ENCODE measurements at places on chromosomes 12 and 14. TPM values are rescaled to one million over a fixed set of nuclear protein-coding genes. Genes with fewer than 3 reads are reported as not detected.

DNA sequence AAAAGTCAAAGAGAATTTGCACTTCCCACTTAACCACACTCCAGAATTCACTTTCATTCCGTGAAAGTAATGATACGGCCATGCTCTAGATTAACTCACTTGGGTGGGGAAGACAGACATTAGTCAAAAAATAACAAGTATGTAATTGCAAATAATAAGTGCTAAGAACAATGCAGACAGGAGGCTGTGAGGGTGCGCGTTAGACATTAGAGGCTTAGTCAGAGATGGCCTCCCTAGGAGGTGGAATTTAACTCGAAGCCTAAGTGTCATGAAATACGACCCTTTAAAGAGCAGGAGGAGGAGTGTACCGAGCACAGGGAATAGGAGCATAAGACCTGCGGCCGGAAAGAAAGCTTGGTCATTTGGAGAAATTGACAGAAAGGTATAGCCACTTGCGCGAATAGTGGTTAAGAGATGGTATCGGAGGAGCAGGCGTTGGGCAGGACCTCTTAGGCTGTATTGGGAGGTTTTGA, 628 bp downstream of the SNRPF start:
- H3K27ac ChIP-seq: no peak overlapping the region
- peaks cover 12% of the 10 kb centered on the region for H3K4me1 ChIP-seq
- no peak overlapping the region for H3K4me3 ChIP-seq
- H3K36me3 ChIP-seq: peaks cover 31% of the 10 kb centered on the region
- DNase-seq: no peak

DNA sequence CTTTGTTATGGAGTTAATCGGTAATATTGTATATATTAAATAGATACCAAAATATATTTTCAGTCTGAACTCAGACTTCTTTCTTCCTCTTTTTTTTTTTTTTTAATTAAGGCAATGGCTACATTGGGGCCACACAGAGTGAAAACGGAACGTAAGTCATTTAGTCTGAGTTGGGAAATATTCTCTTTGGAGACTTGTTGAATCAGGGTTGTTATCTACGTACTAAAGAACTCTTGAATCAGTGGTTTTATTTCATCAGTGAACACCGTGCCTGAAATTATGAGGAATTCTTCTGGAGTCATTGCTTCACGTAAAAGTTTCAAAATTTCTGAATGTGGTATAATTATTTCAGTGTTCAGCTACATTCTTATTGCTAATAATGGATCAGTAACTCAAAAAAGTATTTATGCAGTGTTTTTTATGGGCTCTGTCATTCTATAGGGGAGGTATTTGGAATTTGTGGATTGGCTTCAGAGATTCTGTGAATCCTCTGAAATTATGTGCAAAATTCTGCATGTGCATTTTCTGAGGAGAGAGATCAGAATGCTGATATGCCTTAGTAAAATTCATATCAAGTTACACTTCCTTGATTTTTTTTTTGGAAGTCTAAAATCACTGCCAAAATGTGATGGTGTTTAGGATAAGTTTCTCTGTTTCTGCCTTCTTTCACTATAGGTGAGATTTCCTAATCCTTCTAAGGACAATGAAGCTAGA, 39.6 kb downstream of the BRMS1L start:
- no peaks in the 10 kb centered on the region for H3K4me1 ChIP-seq
- H3K27me3 ChIP-seq: no peaks in the 10 kb centered on the region
- no peaks in the 10 kb centered on the region for H3K36me3 ChIP-seq

- H3K27ac ChIP-seq: no peak overlapping the region
- H3K36me3 ChIP-seq: no peaks in the 10 kb centered on the region
- peak; percentile 66 for DNase-seq
- H3K4me3 ChIP-seq: no peak overlapping the region
- H3K4me1 ChIP-seq: no peaks in the 10 kb centered on the region
- H3K27me3 ChIP-seq: no peaks in the 10 kb centered on the region
Observed at GRCh38 chr12:77685112-77685511, 145.6 kb upstream of the NAV3 start.

DNA sequence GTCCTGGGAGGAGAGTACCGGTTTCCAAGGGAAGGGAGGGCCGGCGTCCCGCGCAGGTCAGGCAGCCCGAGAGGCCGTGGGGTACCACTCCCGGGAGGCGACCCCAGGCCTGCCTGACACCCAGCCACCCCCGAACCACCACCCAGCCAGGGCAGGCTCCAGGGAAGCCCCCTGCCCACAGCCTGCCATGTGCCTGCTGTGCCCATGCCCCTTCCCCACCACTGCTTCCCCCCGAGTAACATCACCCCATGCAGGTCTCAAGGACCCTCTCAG, 2.3 kb downstream of the NUDT14 start:
- DNase-seq: no peak
- H3K4me1 ChIP-seq: peaks cover 9% of the 10 kb centered on the region
- peaks cover 8% of the 10 kb centered on the region for H3K36me3 ChIP-seq
- no peak overlapping the region for H3K4me3 ChIP-seq
- H3K27me3 ChIP-seq: peaks cover 9% of the 10 kb centered on the region

DNA sequence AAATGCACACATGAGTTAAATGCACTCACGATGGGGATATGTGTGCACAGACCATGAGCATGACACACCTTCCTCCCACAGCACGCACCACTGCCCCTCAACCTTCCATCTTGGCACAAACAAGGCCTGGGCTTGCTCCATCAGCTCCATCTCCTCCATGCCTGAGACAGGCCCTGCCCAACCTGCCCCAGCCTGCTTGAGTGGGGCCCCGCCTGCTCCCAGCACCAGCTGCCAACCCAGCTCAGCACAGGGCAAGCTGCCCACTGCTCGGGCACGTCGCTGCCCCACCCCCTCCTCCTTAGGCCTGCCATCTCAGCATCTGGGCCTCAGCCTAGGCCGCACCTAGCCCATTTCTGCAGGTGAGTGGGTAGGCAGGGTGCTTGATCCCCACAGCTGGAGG, 27.6 kb upstream of the KRT78 start:
- peaks cover 68% of the 10 kb centered on the region for H3K4me1 ChIP-seq
- H3K4me3 ChIP-seq: no peak overlapping the region
- no peaks in the 10 kb centered on the region for H3K27me3 ChIP-seq
- H3K36me3 ChIP-seq: peaks cover 17% of the 10 kb centered on the region

DNA sequence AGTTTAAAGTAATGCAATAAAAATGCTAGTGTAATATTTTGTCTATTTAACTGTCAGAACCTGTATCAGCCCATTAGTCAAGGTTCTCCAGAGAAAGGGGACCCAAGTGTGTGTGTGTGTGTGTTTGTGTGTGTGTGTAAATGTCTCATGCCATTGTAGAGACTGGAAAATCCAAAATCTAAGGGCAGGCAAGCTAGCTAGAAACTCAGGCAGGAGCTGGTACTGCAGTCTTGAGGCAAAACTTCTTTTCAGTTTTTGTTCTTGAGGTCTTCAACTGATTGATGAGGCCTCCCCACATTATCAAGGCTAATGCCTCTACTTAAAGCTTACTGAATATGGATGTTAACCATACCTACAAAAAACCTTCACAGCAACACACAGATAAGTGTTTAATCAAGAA, 126.7 kb downstream of the PRKD1 start:
- peaks cover 6% of the 10 kb centered on the region for H3K36me3 ChIP-seq
- no peaks in the 10 kb centered on the region for H3K27me3 ChIP-seq
- DNase-seq: no peak
- H3K4me1 ChIP-seq: peaks cover 21% of the 10 kb centered on the region
- H3K4me3 ChIP-seq: no peak overlapping the region
- no peak overlapping the region for H3K27ac ChIP-seq

DNA sequence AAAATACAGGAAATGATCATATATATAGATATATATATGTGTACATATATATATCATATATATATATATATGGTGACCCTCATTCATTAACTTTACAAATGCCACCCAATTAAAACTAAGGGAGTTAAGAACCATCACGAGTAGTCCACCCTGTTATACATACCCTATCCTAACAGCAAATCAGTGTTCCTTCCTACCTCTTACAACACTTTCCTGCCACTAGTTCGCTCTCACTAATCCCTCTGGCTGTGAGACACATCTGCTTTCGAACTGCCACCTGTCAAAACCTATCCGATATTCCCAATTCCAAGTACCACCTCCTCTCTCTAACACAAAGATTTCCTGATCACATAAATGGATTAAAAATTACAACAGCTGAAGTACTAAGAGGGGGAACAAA, 100.5 kb downstream of the EEA1 start:
- no peaks in the 10 kb centered on the region for H3K36me3 ChIP-seq
- H3K4me3 ChIP-seq: no peak overlapping the region
- no peak for DNase-seq
- no peaks in the 10 kb centered on the region for H3K4me1 ChIP-seq

DNA sequence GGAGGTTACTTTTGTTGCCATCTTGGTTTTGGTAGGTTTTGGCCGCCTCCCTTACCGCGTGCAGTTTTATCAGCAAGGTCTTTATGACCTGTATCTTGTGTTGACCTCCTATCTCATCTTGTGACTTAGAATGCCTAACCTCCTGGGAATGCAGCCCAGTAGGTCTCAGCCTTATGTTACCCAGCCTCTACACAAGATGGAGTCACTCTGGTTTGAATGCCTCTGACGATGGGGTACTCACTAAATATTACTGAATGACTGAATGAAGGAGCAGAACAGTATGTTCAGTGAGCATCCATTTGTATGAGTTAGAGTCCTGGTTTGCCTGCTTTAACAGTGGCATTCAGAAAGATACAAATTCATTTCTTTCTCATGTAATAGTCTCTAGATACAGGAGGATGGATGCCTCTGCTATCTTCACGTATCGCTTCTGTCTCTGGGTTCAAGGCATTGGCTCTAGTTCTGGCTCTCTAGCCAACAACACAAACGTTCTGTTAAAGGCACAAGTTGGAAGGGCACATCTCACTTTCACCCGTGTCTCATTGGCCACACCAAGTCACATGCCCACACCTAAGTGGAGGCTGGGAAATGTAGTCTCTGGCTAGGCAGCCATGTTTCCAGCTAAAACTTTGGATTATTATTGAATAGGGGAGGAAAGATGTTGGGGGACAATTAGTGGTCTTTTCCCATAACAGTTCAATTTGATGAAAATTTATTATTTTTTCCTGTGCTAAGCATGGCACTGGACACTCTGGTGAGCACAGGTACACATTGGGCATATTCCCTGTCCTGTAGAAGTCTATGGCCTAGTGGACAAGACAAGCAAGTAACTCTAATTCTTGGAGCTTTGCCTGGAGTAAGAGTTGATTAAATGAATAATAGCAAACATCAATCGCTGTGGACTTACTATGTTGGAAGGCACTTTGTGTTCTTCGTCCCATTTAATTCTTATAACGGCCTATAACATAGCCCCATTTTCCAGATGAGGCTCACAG, 75.2 kb upstream of the RPH3A start:
- no peak overlapping the region for H3K27ac ChIP-seq
- no peaks in the 10 kb centered on the region for H3K4me1 ChIP-seq
- H3K27me3 ChIP-seq: peaks cover 66% of the 10 kb centered on the region
- H3K4me3 ChIP-seq: no peak overlapping the region

- H3K27ac ChIP-seq: no peak overlapping the region
- H3K36me3 ChIP-seq: peaks cover under 1% of the 10 kb centered on the region
- DNase-seq: no peak
- H3K4me3 ChIP-seq: no peak overlapping the region
Observed at GRCh38 chr14:73180385-73180805, 44.1 kb downstream of the PSEN1 start.

GRCh38 chr14:24920265-24921075, 129.5 kb downstream of the STXBP6 start:
- H3K36me3 ChIP-seq: no peaks in the 10 kb centered on the region
- DNase-seq: no peak
- peaks cover 28% of the 10 kb centered on the region for H3K4me1 ChIP-seq
- no peak overlapping the region for H3K4me3 ChIP-seq
- no peak overlapping the region for H3K27ac ChIP-seq

DNA sequence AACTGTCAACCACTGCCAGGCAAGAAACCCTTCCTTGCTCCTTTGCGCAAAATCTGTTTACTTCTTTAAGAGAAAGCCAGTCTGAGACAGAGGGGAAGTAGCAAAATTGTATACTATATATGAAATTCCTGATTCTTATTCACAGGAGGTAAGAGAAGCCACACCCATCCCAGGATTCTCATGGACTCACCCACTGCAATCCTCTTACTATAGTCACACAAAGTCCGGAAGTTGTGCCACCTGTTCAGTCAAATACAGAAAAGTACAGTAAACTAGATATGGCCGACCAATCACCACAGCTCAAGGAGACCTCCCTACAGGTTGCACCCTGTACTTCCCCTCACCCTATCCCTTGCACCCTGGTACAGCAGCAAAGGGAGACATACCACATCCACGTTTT, 2.9 kb downstream of the PRMT5 start:
- peaks cover 21% of the 10 kb centered on the region for H3K4me1 ChIP-seq
- no peak for DNase-seq
- H3K27ac ChIP-seq: no peak overlapping the region
- H3K27me3 ChIP-seq: no peaks in the 10 kb centered on the region
- H3K36me3 ChIP-seq: peaks cover 24% of the 10 kb centered on the region
- H3K4me3 ChIP-seq: peak overlapping the region; percentile 17

GRCh38 chr12:57230381-57231155, 1.1 kb downstream of the SHMT2 start:
- peaks cover 27% of the 10 kb centered on the region for H3K27me3 ChIP-seq
- no peak for DNase-seq
- H3K36me3 ChIP-seq: peaks cover 64% of the 10 kb centered on the region

DNA sequence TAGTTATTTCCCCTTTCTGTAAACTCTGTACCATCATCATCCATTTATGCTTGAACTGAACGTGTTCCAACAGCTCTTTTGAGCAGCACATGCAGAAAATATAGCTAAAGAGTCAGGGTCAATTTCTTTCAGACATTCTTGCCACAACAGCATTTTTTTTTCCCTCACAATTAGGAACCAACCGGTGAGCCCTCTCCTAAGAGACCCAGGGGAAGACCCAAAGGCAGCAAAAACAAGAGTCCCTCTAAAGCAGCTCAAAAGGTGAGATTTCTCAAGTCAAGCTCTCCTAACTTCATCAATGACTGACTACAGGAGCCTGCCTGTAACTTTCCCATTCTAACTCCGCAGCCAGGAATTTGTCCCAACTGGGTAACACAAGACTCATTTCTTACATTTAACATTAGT, 3.5 kb downstream of the HMGA2 start:
- peak overlapping the region; percentile 87 for H3K4me3 ChIP-seq
- peaks cover 49% of the 10 kb centered on the region for H3K4me1 ChIP-seq
- H3K27me3 ChIP-seq: no peaks in the 10 kb centered on the region

The HPD gene
- total RNA-seq: not detected

The SLC24A4 gene
- not detected for total RNA-seq

The LUM gene
- total RNA-seq: 0.31 TPM

The SEL1L gene
- 95.4 TPM for total RNA-seq

The VWF gene
- not detected for total RNA-seq

The KRT77 gene
- total RNA-seq: not detected
